ENCODE measurements at places on chromosomes 6 and 20. TPM values are rescaled to one million over a fixed set of nuclear protein-coding genes. Genes with fewer than 3 reads are reported as not detected.

TCP1 gene
- 185 TPM for total RNA-seq

PDE10A gene
- total RNA-seq, result 24.4 TPM

SCUBE3 gene
- 2.0 TPM for total RNA-seq

CFB gene
- 103 TPM for total RNA-seq
